ENCODE measurements at places on chromosomes 13 and 19.
A peak's percentile ranks its signal among the peaks of the same experiment; 100 is the strongest.

GRCh38 chr19:34224996-34225658, 29.2 kb upstream of the GARRE1 start:
- DNase-seq, result no peak

DNA sequence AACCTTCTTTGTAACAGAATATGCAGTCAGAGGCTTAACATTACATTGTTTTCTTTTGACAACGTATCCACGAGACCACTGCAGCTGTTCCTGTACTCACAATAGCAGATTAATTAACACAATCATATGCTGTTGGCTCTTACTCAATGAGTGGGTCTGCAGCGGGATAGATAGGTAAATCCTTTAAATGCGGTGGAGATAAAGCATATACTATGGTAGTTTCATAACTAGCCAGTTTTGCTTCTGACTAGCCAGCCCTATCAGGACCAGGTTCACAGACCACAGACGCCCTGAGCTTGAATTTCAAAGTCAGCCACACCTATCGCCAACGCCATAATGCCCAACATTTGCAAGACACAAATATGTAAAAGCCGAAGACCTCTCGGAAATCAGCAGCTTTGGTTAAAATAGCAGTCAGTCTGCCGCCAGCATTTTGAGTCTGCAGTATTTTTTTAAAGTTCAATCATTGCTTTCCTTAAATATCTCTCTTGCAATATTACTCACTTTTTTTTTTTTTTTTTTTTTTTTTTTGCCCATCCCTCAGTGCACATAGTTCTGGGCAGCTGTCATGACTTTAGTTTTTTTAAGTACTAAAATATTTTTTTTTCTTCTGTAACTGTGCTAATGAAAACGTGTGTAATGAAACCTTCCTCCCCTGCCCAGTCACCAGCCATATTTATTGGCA, 120.5 kb downstream of the ZNF536 start:
- DNase-seq, result no peak

- no peak for DNase-seq
Observed at GRCh38 chr19:38152461-38153379, 71.3 kb downstream of the DPF1 start.

- peak; percentile 77 for DNase-seq
Observed at GRCh38 chr19:49502866-49503581, 6.8 kb downstream of the RPS11 start.

GRCh38 chr19:6822311-6822670, 49.8 kb downstream of the VAV1 start:
- DNase-seq, result peak; percentile 37

- no peak for DNase-seq
Observed at GRCh38 chr19:16825312-16826052, 3.7 kb upstream of the SIN3B start.

GRCh38 chr13:46831588-46832194, 34.7 kb upstream of the ESD start:
- DNase-seq, result no peak

- DNase-seq, result peak; percentile 74
Observed at GRCh38 chr19:42386974-42387707, 3.0 kb downstream of the CNFN start.

DNA sequence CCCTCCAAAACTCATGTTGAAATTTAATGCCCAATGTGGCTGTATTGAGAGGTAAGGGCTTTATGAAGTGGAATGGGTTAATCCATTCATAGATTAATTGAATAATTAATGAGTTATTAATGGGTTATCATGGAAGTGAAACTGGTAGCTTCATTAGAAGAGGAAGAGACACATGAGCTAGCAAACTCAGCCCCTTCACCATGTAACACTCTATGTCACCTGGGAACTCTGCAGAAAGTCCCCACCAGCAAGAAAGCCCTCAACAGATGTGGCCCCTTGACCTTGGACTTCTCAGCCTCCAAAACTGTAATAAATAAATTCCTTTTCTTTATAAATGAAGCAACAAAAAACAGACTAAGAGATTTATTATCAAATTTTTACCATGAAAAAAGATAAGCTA, 223.5 kb downstream of the KLF12 start:
- no peak for DNase-seq

GRCh38 chr13:33956346-33956745, 138.4 kb downstream of the RFC3 start:
- DNase-seq, result no peak

DNA sequence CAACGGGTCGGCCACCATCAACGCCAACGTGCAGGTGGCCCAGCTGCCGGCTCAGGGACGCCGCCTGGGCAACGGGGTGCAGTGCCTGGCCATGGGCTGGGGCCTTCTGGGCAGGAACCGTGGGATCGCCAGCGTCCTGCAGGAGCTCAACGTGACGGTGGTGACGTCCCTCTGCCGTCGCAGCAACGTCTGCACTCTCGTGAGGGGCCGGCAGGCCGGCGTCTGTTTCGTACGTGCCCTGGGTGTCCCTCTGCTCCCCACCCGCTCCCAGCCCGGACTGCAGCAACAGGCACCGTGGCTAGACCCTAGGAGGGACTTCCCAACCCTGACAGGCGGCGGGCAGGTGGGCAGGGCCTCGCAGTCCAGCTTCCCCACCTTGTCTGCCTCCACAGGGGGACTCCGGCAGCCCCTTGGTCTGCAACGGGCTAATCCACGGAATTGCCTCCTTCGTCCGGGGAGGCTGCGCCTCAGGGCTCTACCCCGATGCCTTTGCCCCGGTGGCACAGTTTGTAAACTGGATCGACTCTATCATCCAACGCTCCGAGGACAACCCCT, 3.5 kb downstream of the ELANE start:
- DNase-seq, result no peak

DNA sequence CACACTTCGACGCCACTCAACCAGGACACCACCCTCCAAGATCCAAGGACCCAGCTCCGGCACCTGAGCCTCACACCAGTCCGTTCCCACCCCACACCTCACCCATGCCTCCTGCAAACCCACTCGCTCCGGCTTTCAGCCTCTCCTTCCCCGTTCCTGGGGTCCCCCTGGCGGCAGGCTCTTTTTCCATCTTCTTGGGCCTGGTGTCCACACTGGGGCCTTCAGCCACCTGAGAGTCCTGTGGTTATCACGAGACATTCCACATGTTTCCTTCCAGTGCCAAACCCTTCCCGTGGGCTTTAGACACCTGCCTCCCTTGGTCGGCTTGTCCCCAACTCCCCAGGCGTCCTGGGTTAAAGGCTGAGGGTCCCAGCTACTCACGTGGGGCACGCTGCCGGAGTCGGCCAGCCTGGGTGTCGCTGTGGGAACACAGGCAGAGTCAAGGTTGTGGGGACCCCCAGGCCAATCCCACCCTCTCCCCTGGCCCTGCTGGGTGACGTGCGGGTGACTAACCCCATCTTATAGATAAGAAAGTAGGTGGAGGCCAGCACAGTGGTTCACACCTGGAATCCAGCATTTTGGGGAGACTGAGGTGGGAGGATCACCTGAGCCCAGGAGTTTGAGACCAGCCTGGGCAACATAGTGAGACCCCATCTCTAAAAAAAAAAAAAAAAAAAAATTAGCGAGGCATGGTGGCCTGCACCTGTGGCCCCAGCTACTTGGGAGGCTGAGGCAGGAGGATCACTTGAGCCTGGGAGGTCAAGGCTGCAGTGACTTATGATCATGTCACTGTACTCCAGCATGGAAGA, 1.9 kb downstream of the JSRP1 start:
- no peak for DNase-seq

DNA sequence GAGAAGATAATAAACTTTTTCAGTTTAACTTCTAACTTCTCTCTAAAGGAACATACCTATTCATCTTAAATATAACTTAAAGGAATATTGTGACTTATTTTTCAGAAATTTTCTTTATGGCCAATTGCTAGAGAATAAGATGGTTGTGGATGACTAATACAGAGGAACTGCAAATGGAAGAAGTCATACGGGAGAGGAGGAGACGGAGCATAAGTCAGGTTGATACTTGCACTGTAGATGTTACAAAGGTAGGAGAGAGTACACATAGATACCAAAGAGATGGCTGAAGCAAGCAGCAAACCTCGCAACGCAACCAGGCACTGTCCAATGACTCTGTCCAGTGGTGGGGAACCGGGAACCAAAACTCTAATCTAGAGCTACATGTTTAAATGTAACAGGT, 963.4 kb downstream of the PCDH9 start:
- no peak for DNase-seq

GRCh38 chr19:40165362-40165937, 25.8 kb upstream of the MAP3K10 start:
- DNase-seq, result no peak

DNA sequence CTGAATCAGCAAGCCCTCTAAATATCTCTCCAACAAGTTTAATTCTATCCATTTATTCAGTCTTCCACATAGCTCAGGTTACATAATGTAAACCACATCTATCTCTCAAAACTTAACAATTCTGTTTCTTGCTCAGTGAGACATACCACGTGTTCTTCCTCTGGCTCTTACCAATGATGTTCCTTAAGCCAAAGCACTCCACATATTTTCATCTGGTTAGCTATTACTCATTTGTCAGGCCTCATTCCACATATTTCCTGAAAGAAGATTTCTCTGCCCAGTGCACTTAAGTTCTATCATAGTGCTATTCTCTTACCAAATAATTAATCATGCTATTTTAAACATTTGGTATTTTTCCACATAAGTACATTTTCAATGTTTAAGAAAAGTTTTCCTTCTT, 403.3 kb upstream of the ATXN8OS start:
- no peak for DNase-seq

GRCh38 chr19:20365146-20365545, 198.1 kb downstream of the ZNF486 start:
- DNase-seq, result no peak

- DNase-seq, result no peak
Observed at GRCh38 chr13:39283072-39283471, 244.8 kb downstream of the NHLRC3 start.

- DNase-seq, result no peak
Observed at GRCh38 chr13:112510002-112510780, 77.8 kb downstream of the TUBGCP3 start.

DNA sequence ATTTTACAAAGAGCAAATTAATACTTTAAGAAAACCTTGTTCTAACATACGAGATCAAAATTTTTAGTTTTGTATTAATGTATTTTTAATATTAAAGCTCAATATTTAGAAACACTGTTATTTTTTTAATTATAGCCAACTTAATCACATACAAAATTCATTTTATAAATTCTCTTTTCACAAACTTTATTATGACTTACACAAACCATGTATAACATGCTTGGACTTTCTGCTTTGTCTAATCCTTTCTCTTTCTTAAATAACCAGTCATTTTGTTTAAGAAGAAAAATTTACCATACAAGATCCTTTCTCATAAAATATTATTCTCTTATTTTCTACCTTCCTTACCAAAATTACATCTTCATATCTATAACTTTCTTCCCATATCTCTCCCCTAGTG, 62.2 kb downstream of the CYSLTR2 start:
- no peak for DNase-seq

DNA sequence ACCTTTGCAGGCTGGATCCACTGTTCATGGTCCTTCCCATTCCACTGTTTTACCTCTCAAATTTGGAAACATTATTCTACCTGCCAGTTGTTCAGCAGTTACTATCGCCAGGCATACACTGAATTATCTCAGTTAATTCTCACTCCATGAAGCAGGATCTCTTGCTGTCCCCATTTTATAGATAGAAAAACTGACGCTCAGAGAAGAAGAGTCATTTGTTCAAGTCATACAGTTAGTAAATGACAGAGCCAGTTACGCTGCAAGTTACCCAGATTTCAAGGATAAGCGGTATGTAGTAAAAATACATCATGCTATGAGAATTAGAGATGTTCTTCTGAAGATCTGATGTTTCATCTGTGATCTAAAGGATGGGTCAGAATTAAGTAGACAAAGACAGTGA, 40.2 kb upstream of the IGSF23 start:
- DNase-seq, result no peak

DNA sequence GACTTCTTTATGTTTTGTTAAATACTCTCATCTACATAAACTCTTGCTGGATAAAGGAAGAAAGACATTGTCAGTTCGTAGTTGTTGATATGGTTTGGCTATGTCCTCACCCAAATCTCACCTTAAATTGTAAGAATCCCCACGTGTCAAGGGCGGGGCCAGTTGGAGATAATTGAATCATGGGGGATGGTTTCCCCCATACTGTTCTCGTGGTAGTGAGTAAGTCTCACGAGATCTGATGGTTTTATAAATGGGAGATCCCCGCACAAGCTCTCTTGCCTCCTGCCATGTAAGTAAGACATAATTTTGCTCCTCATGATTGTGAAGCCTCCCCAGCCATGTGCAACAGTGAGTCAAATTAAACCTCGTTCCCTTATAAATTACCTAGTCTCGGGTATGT, 3.6 kb downstream of the ADGRE1 start:
- DNase-seq, result no peak

GRCh38 chr13:114314074-114314912, at the start of gene CHAMP1:
Gene CHAMP1, plus strand, starts transcription at chr13:114314503. Its CDS starts 9,340 bp downstream, at chr13:114323843.
- DNase-seq, result peak; percentile 25

DNA sequence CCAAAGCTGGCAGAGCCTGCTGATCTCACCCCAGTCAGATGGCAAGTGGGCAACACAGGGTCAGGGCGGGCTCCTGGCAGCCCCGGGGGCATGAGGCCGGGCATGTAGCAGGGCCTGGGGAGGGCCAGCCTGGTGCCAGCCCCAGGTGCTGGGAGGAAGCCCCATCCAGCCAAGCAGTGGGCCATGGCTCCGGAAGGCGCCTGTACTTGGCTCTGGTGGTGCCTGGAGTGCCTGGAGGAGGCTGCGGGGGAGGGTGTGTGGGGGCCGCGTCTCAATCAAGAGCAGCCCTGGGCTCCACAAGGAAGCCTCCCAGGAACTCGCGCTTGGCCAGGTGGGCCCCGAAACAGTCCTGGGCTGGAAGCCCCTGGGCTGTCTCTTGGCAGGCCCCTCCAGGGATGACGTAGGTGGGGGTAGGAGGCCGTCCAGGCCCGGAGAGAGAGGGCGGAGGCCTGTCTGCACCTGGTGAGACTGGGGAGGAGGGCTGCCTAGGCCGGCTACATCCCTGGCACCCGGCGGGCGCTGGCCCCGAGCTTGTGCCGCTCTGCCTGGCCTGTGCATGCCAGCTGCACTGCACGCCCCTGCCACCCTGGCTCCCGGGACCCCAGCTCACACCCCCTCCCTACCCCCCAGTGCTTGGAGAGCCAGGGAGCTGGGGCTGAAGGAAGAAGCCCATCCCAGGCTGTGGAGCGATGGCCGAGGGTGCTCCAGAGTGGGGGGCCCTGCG, 45.9 kb downstream of the COMP start:
- DNase-seq, result no peak

DNA sequence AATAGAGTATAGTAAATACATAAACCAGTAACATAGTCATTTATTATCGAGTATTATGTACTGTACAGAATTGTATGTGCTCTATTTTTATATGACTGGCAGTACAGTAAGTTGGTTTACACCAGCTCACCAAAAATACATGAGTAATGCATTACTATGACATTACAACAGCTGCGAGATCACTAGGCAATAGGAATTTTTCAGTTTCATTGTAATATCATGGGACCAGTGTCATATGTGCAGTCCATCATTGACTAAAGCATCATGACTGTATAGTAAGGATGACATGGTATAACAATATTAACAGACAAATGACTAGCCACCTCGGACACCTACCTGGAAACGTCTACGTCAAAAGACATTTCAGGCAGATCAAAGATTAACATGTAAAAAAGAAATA, 33.6 kb downstream of the ATP7B start:
- no peak for DNase-seq
